Breast epithelium (tissue), 4 donors: ENCODE measurements at places on chromosomes 6 and 20. TPM values are rescaled to one million over a fixed set of nuclear protein-coding genes. Genes with fewer than 3 reads are reported as not detected.
A peak's percentile ranks its signal among the peaks of the same experiment; 100 is the strongest.

- H3K27ac ChIP-seq: peak overlapping the region; percentile 35
- no peak for DNase-seq
- no peak overlapping the region for H3K4me3 ChIP-seq
- H3K4me1 ChIP-seq: no peaks in the 10 kb centered on the region
These were observed 1192.4 kb upstream of the CITED2 start for GRCh38 chr6:140566781-140567277.

DNA sequence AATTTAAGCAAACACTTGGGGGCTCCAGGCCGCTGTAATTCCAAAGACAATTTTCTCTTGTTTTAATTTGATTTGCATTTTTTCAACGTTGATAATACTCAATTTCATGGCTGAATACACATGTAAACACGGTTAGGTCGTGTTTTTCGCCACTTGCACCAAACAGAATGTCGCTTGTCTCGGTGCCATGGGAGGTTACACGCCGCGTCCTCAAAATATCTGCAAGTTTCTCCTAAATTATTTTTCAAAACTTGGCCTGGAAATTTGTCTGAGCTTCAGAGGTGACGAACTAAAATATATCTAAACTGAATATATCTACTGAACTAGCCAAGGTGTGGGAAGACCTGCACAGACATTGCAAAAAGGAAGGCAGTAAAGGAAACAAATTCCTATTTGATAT lies 15.0 kb downstream of the FOXA2 start:
- peaks cover 92% of the 10 kb centered on the region for H3K27me3 ChIP-seq
- H3K4me1 ChIP-seq: no peaks in the 10 kb centered on the region
- no peaks in the 10 kb centered on the region for H3K36me3 ChIP-seq
- no peak overlapping the region for H3K27ac ChIP-seq

GRCh38 chr6:16704401-16705045 lies 56.7 kb downstream of the ATXN1 start:
- DNase-seq: no peak
- peak overlapping the region; percentile 25 for H3K4me3 ChIP-seq
- H3K27me3 ChIP-seq: no peaks in the 10 kb centered on the region
- peaks cover 3% of the 10 kb centered on the region for H3K4me1 ChIP-seq
- H3K27ac ChIP-seq: peak overlapping the region; percentile 61

DNA sequence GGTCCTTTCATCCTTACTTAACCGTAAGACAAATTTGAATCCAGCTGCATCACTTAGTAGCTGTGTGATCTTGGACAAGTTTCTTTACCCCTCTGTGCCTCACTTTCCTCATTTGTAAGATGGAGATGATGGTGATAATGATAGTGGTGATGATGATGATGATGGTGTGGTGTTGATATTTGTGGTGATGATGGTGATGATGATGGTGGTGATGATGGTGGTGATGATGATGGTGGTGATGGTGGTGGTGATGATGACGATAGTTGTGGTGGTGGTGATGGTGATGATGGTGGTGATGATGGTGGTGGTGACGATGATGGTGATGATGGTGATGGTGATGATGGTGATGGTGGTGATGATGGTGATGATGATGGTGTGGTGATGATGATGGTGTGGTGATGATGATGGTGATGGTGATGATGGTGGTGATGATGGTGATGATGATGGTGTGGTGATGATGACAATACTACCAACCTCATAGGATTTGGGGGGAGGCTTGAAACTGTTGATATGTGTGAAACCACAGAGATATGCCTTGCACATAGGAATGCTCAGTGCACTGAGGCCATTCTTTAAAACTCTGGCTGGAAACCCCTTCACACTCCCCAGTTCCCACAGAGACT lies 233.2 kb downstream of the LY86 start:
- H3K27me3 ChIP-seq: no peaks in the 10 kb centered on the region
- no peak overlapping the region for H3K27ac ChIP-seq
- no peaks in the 10 kb centered on the region for H3K4me1 ChIP-seq
- no peak for DNase-seq
- H3K36me3 ChIP-seq: no peaks in the 10 kb centered on the region

DNA sequence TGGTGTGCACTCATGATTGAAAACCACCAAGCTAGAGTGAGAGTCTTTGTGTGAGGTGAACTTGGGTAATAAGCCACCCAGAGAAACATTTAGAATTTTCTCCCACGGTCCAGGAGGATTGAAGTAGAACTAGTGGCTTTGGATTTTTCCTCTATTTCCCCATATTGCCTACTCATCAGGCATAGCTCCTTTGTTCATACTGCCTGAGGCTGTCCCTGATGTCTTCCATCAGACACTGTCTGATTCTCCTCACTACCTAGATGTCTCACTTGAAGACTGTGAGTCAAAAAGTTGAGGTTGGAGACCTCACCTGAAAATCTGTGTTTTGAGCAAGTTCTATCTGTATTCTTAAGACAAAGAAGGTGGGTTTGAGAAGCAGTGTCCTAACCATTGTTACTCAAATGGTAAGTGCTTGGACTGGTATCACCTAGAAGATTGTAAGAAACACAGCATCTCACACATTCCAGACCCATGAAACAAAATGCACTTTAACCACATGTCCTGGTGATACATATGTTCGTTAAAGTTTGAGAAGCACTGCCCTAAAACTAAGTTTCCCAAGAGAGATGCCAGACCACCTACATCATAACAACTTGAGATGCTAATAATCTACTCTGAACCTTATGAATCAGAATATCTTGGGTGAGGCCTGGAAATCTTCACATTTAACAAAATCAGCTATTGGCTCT lies 523.4 kb upstream of the BTBD3 start:
- no peaks in the 10 kb centered on the region for H3K27me3 ChIP-seq
- no peak overlapping the region for H3K27ac ChIP-seq
- DNase-seq: no peak
- no peak overlapping the region for H3K4me3 ChIP-seq
- no peaks in the 10 kb centered on the region for H3K36me3 ChIP-seq
- no peaks in the 10 kb centered on the region for H3K4me1 ChIP-seq

- no peak overlapping the region for H3K27ac ChIP-seq
- no peak for DNase-seq
- no peaks in the 10 kb centered on the region for H3K27me3 ChIP-seq
- H3K4me1 ChIP-seq: no peaks in the 10 kb centered on the region
- H3K4me3 ChIP-seq: no peak overlapping the region
These were observed 155.3 kb upstream of the MAFB start for GRCh38 chr20:40844332-40844731.

- no peak overlapping the region for H3K27ac ChIP-seq
- H3K36me3 ChIP-seq: no peaks in the 10 kb centered on the region
- no peaks in the 10 kb centered on the region for H3K27me3 ChIP-seq
- H3K4me1 ChIP-seq: peaks cover 10% of the 10 kb centered on the region
- no peak for DNase-seq
- peak overlapping the region; percentile 66 for H3K4me3 ChIP-seq
These were observed 29.0 kb upstream of the AFDN start for GRCh38 chr6:167797476-167798265.

- H3K27ac ChIP-seq: no peak overlapping the region
- H3K4me3 ChIP-seq: no peak overlapping the region
- DNase-seq: no peak
- H3K4me1 ChIP-seq: no peaks in the 10 kb centered on the region
- no peaks in the 10 kb centered on the region for H3K36me3 ChIP-seq
These were observed 336.7 kb downstream of the CBLN4 start for GRCh38 chr20:55668631-55669030.

DNA sequence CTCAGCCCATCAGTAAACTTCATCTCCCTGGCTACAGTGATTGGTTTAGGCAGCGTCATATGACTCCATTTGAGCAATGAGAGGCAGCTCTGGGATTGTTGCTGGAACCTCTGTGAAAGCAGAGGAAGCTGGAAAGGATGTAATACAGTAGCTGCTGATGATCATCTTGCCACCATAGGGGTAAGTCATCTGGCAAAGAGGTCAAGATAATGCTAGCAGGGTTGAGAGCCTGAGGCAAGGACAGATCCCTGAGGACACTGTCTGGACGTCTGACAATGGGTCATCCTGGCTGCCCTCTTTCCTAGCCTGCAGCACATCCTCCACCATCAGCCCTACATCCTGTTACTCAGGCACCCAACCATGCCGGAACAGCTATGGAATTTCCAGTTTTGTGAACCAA lies 25.5 kb upstream of the FKBP1A start:
- H3K36me3 ChIP-seq: no peaks in the 10 kb centered on the region
- H3K4me3 ChIP-seq: no peak overlapping the region
- H3K27me3 ChIP-seq: no peaks in the 10 kb centered on the region
- DNase-seq: no peak

DNA sequence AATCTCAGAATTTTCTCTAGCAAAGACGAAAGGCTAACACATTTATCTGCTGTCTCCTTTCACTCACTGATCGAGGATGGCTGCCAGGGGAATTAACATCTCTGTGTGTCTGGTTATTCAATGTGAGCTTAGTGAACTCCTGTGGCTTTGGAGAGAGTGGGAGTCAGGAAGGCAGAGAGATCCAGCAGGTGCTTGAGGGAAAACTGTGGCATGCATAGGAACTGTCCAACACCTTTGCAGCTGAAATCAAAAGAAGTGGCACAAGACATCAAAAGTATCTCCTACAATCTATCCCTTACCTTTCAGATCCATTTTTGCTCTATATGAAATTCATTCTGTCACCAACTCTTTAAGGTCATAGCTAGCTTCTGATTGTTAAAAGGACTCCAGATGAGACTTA lies 11.8 kb upstream of the FAM184A start:
- no peaks in the 10 kb centered on the region for H3K4me1 ChIP-seq
- DNase-seq: no peak
- H3K36me3 ChIP-seq: no peaks in the 10 kb centered on the region
- H3K27ac ChIP-seq: no peak overlapping the region
- no peaks in the 10 kb centered on the region for H3K27me3 ChIP-seq

GRCh38 chr6:130046671-130047070 lies 28.3 kb downstream of the L3MBTL3 start:
- DNase-seq: no peak
- H3K27ac ChIP-seq: no peak overlapping the region
- H3K36me3 ChIP-seq: no peaks in the 10 kb centered on the region
- H3K4me3 ChIP-seq: no peak overlapping the region
- no peaks in the 10 kb centered on the region for H3K4me1 ChIP-seq

GRCh38 chr20:52160049-52160570 lies 31.5 kb downstream of the ZFP64 start:
- no peaks in the 10 kb centered on the region for H3K27me3 ChIP-seq
- no peaks in the 10 kb centered on the region for H3K4me1 ChIP-seq
- peaks cover 4% of the 10 kb centered on the region for H3K36me3 ChIP-seq
- no peak overlapping the region for H3K4me3 ChIP-seq
- no peak for DNase-seq

GRCh38 chr6:166045860-166046200 lies 121.8 kb downstream of the TBXT start:
- no peak overlapping the region for H3K4me3 ChIP-seq
- H3K36me3 ChIP-seq: no peaks in the 10 kb centered on the region
- no peaks in the 10 kb centered on the region for H3K4me1 ChIP-seq

DNA sequence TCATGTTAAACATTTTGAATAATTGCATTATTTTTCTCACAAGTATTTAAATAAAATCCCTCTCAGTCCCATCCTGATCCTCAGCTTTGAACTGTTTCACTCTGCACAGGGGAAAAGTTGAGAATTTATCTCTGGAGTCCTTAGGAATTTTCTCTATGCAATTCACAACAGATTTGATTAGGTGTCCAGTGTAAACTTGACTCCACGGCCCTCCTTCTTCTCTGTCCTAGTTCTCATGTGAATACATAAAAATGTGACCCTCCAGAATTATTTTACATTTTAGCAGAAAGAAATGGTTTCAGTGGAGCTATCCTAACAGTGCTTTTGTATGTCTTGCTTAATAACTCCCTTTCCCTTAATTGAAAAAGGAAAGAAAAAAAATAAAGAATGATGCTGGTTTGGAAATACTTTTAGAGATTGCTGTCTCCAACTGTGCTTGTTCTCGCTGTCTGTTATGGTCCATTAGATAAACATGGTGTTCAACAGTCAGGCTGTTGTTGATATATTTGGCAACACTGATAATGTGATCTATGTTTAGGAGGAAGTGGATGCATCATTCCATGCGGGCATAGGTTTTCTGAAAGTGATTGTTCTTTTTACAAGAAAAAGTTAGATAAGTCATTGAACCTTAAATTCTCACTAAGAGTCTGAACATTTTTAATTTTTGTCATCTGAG lies 599.4 kb upstream of the CITED2 start:
- no peaks in the 10 kb centered on the region for H3K36me3 ChIP-seq
- H3K27ac ChIP-seq: no peak overlapping the region

- no peak overlapping the region for H3K4me3 ChIP-seq
- no peak for DNase-seq
- no peaks in the 10 kb centered on the region for H3K4me1 ChIP-seq
- no peak overlapping the region for H3K27ac ChIP-seq
- H3K36me3 ChIP-seq: no peaks in the 10 kb centered on the region
- H3K27me3 ChIP-seq: no peaks in the 10 kb centered on the region
These were observed 9.0 kb upstream of the PLCB4 start for GRCh38 chr20:9059931-9060330.

DNA sequence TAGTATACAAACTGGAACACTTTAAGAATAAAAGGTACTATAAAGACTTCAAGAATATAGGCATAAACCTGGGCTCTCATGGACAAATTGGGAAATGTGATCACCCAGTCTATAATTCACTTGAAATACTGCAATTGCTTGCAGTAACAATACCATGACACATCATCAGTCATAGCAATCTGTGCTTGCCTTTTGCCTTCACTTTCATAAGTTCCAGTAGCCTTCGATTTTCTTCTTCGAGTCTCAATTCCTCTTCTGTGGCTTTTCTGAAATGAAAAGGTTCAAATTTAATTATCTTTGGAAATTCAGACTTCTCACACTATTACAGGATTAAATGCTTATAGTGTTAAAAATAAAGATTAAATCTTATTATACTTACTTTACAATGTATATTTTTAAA lies 96.3 kb upstream of the ZBTB24 start:
- H3K27me3 ChIP-seq: no peaks in the 10 kb centered on the region
- no peaks in the 10 kb centered on the region for H3K36me3 ChIP-seq
- no peak overlapping the region for H3K4me3 ChIP-seq

Gene MYLK2
- total RNA-seq: not detected

Gene CRIP3
- total RNA-seq: 1.9 TPM

Gene NOTCH4
- 20.8 TPM for total RNA-seq

Gene PKIG
- 99.1 TPM for total RNA-seq

Gene NKAIN2
- 1.8 TPM for total RNA-seq

Gene EPHA7
- 0.80 TPM for total RNA-seq

Gene PTPRT
- total RNA-seq: 6.3 TPM

Gene FLRT3
- 6.2 TPM for total RNA-seq

Gene VGLL2
- total RNA-seq: not detected

Gene CLPSL2
- total RNA-seq: not detected

Gene CLDN20
- total RNA-seq: not detected

Gene SLC17A9
- 4.9 TPM for total RNA-seq

Gene SH3BGRL2
- 50.9 TPM for total RNA-seq
